ENCODE measurements at places on chromosomes 13 and 19. TPM values are rescaled to one million over a fixed set of nuclear protein-coding genes. Genes with fewer than 3 reads are reported as not detected.

The CD70 gene
- total RNA-seq: not detected

DNA sequence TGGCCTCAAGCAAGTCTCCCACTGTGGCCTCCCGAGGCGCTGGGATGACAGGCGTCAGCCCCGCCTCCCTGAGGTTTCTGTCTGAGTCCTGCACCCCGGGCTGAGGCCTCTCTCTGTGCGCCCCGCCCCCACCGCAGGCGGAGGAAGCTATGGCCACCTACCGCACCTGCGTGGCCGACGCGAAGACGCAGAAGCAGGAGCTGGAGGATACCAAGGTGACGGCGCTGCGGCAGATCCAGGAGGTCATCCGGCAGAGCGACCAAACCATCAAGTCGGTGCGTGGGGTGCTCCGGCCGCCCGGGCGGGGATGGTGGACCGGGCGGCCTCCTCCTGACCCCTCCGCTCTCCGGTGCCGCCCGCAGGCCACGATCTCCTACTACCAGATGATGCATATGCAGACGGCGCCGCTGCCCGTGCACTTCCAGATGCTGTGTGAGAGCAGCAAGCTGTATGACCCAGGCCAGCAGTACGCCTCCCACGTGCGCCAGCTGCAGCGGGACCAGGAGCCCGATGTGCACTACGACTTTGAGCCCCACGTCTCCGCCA lies 12.7 kb downstream of the ARHGAP45 start:
- H3K4me1 ChIP-seq: peaks cover 10% of the 10 kb centered on the region
- no peaks in the 10 kb centered on the region for H3K36me3 ChIP-seq
- DNase-seq: no peak
- H3K27me3 ChIP-seq: peaks cover 4% of the 10 kb centered on the region
- H3K27ac ChIP-seq: no peak overlapping the region
- no peak overlapping the region for H3K4me3 ChIP-seq

The KLK15 gene
- not detected for total RNA-seq

The NKPD1 gene
- 0.02 TPM for total RNA-seq

The ZSCAN18 gene
- total RNA-seq: 49.1 TPM
